CD4-positive, alpha-beta T cell treated with Interleukin-17A for 1 hour (primary cell): ENCODE measurements at places on chromosomes 13 and 19.

- DNase-seq: peak; percentile 16
Observed at GRCh38 chr13:46341112-46341711, 45.8 kb downstream of the RUBCNL start.

DNA sequence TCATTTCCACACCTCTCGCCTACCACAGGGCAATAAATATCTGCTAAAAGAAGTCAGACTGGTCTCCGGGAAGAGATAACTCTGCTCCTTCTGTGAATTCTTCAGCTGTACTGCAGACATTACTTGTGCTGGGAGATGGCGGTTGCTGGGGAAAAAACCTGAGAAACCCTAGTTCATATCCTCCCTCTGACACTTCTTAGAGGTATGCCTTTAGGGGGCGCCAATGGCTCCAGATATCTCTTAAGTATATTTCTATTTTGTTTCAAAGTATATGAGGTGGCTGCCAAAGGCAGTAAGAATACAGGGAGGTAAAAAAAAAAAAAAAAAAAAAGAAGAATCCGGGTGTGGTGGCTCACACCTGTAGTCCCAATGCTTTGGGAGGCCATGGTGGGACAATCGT lies 175.2 kb downstream of the PAN3 start:
- DNase-seq: no peak

DNA sequence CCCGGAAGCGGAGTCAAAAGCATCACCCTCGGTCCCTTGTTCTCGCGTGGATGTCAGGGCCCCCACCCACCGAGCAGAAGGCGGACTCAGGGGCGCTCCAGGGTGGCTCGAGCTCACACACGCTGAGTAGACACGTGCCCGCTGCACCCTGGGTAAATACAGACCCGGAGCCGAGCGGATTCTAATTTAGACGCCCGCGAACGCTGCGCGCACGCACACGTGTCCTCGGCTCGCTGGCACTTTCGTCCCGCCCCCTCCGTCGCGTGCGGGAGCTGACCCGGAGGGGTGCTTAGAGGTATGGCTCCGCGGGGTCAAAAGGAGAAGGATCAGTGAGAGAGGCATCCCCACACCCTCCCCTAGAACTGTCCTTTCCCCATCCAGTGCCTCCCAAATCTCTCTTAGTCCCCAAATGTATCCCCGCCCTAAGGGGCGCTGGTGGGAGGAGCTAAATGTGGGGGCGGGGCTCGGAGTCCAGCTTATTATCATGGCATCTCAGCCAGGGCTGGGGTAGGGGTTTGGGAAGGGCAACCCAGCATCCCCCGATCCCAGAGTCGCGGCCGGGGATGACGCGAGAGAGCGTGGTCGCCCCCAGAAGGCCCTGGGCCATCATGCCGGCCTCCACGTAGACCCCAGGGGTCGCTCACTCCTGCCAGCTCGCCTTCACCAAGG lies 451 bp upstream of the ICAM5 start:
- peak; percentile 73 for DNase-seq

DNA sequence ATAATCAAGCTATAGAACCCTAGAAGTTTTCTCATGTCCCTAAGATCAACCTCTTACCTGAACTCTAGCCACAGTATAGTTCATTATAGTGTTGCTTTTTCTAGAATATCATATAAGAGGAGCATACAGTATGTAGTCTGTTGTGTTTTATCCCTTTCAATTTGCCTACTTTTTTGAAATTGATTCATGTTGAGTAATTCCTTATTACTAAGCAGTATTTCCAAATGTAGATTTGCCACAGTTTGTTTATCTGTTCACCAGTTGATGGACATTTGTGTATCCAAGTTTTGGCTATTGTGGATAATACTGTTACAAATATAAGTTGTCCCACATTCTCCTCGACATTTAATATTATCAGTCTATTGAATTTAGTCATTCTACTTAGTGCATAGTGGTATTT lies 138.0 kb downstream of the LMO7 start:
- DNase-seq: no peak

DNA sequence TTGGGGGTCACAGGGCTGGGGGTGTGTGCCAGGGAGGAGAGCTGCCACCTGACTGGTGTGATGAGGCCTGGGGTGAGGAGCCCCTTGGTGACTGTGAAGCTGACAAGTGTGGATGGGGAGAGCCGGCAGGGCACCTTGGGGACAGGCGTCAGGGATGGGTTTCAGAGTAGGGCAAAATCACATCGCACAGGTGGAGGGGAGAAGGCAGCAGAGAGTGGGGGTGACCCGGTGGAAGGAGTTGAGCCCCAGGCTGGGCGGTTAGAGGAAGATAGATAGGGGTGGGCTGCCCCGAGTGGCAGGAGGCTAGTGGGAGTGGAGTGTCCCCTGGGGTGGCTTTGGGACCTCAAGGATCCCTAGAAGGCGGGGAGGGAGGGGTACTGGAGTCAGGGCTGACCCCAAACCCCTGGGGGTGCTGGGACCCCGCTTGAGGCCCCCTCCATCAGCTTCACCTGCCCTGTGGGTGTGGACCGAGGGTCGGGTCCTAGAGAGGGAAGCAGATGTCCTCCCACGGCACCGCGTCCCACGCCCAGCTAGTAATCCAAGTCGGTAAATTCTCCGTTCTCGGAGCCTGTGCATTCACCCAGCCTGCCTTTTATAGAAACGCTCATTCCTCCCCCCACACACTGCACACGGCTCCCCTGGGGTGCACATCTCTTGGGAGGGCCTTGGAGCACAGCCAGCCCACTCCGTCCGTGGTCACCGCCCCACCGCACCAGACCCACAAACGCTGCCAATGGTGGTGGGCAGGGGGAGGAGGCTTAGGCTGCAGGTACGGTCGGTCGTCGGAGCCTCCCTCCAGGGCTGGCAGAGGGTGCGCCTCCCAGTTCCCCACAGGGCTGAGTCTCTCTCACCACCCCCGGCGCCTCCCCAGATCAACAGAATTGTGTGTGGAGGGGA lies 2.4 kb downstream of the CTXN1 start:
- DNase-seq: no peak

DNA sequence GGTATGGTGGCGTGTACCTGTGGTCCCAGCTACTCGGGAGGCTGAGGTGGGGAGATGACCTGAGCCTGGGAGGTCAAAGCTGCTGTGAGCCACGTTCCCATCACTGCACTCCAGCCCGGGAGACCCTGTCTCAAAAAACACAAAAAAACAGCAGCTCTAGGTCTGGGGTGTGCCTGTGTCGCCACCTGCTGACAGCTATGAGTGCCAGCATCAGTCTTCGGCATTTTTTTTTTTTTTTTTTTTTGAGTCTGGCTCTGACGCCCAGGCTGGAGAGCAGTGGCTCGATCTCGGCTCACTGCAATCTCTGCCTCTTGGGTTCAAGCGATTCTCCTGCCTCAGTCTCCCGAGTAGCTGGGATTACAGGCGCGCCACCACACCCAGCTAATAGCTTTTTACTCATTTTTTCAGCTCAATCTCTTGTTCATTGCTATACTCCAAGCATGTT lies 10.1 kb downstream of the AP2S1 start:
- DNase-seq: peak; percentile 70

DNA sequence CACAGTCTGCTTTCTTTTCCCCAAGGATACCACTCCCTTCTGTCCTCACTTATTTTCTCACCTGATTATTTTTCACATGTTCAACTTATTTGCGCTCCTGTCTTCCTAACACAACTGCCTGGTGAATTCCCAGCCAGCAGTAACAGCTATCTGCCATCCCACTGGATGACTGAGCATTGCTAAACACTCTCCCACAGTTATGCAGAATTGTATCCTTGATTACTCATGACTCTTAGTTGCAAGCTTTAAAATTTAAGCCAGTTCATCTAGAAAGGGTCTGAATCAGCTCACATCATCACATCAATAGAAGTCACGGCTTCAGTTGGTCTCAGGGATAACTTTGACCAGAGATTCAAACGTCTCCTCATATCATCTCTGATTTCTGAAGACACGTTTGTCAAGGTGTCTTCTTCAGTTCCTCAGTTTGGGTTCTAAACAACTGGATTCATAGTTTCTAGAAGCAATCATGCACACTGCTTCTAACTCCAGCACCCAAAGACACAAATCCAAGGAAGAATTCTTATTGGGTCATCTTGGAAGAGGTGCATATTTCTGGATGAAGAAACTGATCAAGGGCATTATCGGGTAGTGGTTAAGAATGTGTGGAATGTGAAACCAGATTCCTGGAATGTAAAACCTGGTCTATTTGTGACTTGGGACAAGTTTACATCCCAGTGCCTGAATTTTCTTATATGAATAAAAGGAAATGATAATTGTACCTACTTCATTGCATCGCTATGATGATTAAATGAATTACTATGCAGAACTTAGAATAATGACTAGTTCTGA lies 13.9 kb upstream of the DACH1 start:
- DNase-seq: no peak

DNA sequence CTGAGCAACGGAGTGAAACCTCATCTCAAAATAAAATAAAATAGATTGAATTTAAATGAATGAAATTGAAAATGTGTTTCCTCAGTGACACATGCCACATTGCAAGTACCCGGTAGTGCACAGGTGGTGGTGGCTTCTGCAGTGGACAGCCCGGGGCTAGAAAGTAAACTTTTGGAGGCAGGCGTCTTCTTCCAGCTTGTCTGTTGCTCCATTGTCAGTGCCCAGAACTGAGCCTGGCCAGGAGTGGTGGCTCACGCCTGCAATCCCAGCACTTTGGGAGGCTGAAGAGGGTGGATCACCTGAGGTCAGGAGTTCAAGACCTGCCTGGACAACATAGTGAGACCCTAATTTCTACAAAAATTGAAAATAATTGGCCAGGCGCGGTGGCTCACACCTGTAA lies 5.7 kb downstream of the MYH14 start:
- no peak for DNase-seq

GRCh38 chr13:40981361-40981760 lies 37.8 kb downstream of the ELF1 start:
- DNase-seq: peak; percentile 71

DNA sequence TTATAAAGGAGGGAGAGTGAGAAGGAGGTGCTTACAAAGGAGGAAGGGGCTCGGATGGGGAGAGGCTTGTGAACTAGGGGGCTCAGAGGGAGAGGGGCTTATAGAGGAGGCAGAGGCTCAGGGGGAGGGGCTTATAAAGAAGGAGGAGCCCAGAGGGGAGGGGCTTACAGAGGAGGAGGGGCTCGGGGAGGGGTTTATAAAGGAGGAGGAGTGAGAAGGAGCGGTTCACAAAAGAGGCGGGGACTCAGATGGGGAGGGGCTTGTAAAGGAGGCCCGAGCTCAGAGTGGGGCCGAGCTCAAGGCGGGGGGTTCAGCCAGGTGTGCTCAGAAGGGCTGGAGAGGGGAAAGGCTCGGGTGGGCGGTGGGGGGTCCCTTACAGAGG lies 500 bp downstream of the SMIM24 start:
- DNase-seq: peak; percentile 39

- peak; percentile 21 for DNase-seq
Observed at GRCh38 chr19:55119053-55119452, 1.6 kb upstream of the PPP1R12C start.

DNA sequence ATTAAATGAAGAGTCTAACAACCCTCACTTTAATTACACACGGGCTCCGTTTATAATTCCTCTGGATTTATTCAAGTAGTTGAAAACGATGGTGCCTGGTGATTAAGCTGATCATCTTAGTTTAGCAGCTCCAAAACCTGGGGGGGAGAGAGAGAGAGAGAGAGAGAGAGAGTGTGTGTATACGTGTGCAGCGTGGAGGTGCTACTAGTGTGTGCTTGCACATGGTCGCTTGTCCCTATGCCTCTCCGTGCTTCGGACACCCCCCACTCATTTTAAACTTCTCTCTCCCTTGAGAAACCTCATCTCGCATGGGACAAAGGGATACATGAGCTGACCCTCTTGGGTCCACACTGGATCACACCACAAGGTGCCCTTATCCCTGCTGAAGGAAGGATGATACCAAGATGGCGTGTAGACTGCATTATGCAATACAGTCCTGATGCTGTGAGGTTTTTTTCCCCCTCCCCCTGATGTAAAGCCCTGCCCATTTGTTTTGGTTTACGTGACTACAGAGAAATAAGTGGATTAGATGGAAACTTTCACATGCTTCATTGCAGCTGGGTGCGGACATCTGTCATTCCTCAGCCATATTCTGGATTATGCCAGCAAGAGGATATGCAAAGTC lies 320.8 kb downstream of the ZNF536 start:
- no peak for DNase-seq

DNA sequence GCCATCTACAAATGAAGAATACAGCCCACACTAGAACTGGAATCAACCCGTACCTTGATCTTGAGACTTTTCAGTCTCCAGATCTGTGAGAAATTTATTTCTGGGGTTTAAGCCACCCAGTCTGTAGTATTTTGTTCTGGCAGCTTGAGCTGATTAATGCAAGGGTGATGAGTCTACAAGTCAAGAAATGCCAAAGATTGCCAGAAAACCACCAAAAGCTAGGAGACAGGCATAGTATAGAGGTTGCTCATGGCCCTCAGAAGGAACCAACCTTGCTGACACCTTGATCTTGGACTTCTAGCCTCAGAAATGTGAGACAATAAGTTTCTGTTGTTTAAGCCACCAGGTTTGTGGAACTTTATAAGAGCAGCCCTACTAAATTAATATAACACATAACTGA lies 428.2 kb upstream of the KLF12 start:
- no peak for DNase-seq

- no peak for DNase-seq
Observed at GRCh38 chr13:77702366-77702765, 4.9 kb downstream of the SLAIN1 start.

- no peak for DNase-seq
Observed at GRCh38 chr13:25840931-25841330, 210.9 kb downstream of the SHISA2 start.

DNA sequence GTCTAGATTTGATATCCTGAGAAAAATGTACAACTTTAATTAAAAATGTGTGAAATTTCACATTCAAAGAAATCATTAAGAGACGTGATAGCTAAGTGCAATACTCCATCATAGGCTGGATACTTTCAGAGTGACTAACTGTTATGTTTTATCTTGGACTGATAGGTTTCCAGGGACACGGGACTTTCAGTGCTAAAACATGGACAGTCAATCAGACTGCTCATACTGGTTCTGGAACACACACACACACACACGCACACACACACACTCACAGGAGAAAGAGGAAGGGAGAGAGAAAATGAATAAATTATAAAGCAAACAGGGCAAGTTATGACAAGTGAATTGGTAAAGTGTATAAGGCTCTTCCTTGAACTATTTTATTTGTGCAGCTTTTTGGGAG lies 955.9 kb downstream of the SLITRK5 start:
- no peak for DNase-seq

DNA sequence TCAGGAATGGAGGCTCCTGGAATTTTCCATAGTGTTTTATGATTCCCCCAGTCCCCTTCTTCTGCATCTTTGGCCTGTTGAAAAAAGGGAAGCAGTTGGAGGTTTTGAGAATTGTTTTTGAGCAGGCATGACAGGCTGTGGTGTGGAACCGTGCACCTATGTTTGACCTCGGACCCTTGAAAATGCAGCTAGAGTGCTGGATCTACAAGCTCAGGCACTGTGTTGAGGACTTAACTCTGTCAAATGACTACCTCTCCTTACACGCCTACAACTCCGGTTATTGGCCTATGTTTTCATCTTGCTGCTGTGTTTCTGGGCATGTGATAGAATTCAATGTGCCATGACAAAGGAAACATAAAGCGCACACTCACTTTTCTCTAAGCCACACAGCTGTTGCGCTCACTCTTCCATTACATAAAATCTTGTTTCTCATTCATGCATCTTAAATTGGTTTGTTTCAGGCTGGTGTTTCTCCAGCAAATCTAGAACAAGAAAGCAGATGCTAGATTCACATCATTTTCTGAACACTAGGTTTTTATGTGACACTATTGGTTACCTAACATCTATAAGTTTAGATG lies 616.6 kb downstream of the FGF9 start:
- no peak for DNase-seq

GRCh38 chr13:106905380-106906162 lies 337.6 kb upstream of the ARGLU1 start:
- no peak for DNase-seq

- DNase-seq: no peak
Observed at GRCh38 chr13:114100446-114101357, 31.7 kb downstream of the RASA3 start.

- DNase-seq: no peak
Observed at GRCh38 chr13:80374444-80374843, 33.5 kb upstream of the SPRY2 start.
